CD4-positive, alpha-beta T cell treated with Interleukin-4 for 1 hour (primary cell): ENCODE measurements at places on chromosomes 3 and 15.

DNA sequence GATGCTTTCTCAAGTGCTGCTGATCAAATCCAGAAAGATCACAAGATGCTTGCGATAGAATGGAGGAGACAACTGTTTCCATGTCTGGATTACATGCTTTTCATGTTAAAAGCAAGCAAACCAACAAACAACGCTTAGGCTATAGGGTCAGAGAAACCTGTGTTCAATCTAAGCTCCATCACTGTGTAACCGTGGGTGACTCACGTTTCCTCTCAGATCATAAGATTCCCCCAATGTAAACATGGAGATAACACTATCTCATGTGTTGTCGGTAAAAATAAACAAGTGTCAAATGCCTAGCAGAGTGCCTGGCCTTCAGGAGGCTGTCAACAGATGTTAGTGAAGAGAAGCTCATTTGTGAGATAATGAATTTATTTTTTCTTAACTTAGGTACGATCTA, 907.8 kb downstream of the NTRK3 start:
- DNase-seq = no peak

DNA sequence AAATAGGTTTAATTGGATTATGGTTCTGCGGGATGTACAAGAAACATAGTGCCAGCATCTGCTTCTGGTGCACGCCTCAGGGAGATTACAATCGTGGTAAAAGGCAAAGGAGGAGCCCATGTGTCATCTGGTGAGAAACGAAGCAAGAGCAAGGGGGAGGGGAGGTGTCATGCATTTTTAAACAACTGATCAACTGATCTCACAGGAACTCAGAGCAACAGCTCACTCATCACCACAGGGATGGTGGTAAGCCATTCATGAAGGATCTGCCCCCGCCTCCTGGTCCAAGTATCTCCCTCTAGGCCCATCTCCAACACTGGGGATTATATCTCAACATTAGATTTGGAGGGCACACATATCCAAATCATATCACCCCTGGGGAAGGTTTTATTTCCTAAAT, 42.1 kb upstream of the FGF7 start:
- DNase-seq = no peak

DNA sequence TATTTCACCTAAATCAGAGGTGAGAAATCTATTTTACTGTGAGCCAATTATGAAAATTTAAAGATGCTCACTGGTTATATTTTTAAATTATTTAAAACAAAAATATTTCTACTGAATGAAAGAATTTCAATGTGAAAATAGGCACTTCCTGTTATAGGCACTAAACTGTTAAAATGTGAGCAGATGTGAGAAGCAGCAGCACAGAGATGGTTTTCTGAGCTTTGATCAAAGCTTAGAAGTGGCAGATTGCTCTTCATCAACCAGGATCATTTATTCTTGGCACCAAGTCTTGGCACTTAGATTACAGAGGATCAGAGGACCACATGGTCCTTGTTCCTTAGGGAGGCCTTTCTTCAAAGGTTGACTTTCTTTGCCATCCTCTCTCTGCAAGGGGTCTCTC, 18.0 kb upstream of the TSC22D2 start:
- no peak for DNase-seq

- no peak for DNase-seq
Observed at GRCh38 chr15:78450285-78450858, 12.4 kb downstream of the IREB2 start.

DNA sequence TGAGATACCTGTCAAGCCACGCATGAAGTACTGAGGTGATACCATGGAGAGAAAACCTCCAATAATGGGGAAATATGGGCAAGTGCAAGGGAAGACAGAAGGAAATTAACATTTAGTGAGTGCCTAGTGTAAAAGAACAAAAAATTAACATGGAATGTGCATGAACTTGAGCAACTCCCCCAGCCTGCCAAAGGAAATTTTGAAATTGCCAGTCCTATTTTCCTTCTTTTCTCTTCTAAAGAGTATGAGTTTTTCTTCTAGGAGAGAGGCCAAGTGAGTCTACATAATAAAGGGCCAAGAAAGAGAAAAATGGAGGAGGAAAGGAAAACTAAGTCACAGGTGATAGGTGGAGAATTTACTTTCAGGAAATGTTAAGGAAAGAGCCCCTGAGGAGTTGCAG, 602.4 kb upstream of the MDFIC2 start:
- DNase-seq = no peak

- DNase-seq = no peak
Observed at GRCh38 chr15:70264014-70264582, 166.4 kb upstream of the TLE3 start.

DNA sequence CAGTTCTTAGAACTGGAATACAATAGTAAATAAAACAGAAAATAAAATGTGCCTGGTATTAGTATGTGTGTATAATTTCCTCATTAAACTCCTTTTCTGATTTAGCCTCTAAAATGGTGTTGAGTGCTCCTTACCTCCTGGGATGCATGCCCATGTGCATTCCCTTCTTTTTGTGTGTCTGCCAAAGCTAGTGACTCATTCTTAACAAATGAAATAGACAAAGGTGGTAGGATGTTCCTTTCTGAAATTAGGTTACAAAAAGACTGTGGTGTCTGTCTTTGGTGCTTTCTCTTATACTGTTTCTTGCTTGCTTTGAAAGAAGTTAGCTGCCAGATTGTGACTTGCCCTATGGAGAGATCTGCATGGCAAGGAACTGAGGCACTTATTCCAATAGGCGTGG, 623.7 kb downstream of the GRM7 start:
- no peak for DNase-seq

DNA sequence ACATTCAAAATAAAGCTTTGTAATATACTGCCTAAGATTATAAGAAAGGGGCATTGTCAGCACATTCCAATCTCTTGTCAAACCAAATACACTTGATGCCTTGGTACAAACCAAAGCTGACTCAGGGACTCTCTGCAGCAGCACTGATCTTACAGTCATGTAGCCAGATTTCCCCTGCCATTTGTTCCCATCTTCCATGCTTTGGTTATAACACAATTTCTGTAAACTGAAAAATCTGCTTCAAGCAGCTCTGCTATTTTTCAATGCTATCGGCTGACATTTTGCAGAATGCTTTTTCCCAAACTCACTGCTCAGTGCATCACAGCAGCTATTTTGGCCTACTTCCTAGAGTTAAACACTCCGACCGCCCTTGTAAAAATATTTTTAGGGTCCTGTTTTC, 18.2 kb downstream of the PLOD2 start:
- DNase-seq = no peak

DNA sequence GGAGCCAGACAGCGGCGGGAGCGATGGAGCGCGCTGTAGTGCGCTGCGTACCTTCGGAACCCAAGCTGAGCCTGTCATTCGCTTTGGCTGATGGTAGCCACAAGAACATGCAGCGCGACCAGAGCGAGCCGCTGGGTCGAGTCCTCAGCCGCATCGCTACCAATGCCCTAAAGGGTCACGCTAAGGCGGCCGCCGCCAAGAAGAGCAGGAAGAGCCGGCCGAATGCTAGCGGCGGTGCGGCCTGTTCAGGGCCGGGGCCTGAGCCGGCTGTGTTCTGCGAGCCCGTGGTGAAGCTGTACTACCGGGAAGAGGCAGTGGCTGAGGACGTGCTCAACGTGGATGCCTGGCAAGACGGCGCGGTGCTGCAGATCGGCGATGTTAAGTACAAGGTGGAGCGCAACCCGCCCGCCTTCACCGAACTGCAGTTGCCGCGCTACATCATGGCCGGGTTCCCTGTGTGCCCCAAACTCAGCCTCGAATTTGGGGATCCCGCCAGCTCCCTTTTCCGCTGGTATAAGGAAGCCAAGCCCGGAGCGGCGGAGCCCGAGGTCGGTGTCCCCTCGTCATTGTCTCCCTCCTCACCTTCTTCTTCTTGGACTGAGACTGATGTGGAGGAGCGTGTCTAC, 498 bp downstream of the PDE12 start:
- no peak for DNase-seq

GRCh38 chr15:71925145-71925544, 114.8 kb downstream of the NR2E3 start:
- DNase-seq = no peak

- no peak for DNase-seq
Observed at GRCh38 chr15:51193526-51193925, 98.8 kb upstream of the TNFAIP8L3 start.

GRCh38 chr15:73387507-73388255, 18.9 kb upstream of the HCN4 start:
- no peak for DNase-seq

DNA sequence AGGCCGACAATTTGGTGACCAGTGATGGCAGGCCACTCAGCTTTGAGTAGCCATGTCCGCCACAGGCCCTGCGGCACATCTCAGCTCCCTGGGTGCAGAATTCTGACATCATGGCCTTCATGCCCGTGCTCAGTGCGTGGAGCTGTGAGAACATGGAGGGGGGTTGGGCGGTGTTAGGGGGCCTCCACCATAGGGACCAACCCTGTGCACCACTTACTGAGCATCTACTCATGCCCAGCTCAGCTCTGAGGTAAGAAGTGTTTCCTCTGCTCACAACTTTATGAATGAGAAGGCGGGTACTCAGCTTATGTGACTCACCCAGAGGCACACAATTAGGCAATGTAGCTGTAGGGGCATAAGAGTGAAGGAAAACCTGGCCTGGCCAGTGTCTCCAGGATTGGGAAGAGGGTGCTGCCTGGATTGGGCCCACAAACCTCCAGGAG, 10.5 kb downstream of the ACOX2 start:
- DNase-seq = no peak

DNA sequence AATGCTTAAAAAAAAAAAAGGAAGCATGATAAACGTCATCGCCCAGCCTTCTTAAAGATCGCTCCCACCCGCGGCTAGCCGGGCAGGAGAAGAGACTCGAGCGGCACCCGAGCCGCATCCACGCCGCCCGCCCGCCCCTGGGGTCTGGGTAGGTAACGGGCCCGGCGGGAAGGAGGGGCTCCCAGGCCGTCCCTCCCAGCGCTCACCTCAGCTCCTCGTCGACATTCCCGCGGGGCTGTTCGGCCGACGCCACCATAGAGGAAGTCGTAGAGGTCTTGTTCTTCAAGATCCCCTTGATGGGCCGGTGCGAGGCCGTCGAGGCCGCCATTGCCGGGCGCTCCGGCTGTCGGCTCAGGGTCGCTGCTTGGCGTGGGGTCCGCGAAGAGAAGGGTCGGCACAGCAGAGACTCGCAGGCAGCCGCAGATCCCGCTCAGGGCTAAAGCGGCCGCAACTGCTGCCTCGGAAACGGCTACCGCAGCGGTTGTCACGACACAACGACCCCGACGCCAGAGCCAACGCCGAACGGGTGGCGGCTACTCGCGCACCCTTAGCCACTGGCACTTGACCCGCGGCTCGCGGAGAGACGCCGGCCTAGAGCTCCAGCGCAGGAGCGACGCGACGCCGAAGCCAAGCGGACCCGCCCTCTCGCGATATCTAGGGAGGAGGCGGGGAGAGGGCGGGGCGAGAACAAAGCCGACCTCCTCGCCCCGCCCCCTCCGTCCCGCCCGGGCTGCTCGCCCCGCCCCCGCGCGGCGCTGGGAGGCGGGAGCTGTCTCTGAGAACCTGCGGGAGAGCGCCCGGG, at the start of gene PPP1R2:
PPP1R2 (minus strand) TSS at position 628 of the 802 bp plus-strand sequence; CDS start at position 328, 300 bp downstream.
- DNase-seq = peak; percentile 89

DNA sequence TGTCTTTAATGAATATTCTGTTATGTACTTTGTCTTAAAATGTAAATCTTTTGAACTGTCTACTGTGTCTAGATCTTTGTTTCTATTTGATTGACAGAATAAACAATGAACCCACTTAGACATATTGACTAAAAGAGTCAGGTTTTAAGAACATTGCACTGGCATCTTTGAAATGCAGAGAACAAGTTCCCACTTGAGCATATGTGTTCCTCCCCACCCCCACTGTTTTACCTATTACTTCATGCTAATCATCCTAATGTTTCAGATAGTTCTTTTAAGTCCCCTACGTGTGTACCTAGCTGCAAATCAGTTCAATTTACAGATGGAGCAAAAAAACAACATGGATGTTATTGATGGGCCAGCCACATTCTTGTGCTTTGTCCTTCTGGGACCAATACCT, 11.7 kb upstream of the TCF12 start:
- no peak for DNase-seq

DNA sequence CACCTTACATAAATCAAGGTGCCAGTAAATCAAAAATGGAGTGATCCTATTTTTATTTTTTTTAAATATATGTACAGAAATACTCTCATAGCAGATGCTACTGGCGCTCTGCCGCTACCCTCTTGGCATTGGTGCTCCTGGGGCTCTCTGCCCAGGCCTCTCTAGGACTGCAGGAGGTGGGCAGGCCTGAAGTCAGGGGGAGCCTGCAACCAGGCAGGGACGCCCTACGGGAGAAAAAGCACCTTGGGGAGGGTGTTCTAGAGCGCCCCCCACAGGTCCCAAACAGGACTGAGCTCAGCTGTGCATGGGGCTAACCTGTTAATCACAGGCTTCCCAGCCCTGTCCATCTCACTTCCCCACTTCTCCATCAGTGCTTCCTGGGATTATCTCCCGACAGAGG, 192.5 kb downstream of the SHQ1 start:
- DNase-seq = no peak

- DNase-seq = no peak
Observed at GRCh38 chr3:14518893-14519292, 21.2 kb downstream of the GRIP2 start.

DNA sequence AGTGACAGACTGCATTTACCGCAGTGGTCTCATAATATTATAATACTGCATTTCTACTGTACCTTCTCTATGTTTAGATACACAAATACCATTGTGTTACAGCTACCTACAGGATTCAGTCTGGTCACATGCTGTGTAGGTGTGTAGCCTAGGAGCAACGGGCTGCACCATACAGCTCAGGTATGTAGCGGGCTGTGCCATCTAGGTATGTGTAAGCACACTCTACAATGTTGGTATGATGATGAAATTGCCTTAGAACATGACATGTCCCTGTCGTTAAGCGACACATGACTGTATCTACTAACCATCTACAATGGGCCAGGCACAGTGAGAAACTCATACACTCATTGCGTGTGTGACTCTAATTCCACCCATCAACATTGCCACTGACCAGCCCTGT, 85.5 kb upstream of the SEC13 start:
- DNase-seq = no peak

GRCh38 chr3:29354894-29355293, 74.0 kb downstream of the RBMS3 start:
- DNase-seq = no peak

DNA sequence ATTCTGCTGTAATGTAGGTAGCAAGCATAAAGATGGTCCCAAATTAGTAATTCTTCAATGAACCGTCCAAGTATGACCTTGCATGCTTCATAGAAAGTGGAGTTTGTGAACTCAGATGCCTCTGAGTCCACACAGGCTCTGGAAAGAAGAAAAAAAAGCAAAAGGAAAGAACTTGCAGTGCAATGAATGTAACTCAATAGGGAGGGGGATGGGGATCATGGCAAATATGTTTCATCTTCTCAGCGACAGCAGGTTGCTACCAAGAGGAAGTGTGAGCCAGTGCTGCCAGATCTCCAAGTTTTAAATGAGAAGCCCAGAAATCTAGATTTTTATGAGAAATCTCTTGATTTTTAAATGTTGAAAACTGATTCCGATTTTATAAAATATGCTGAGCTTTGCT, 50.3 kb downstream of the IL20RB start:
- DNase-seq = no peak
